Stimulated activated CD4-positive, alpha-beta T cell treated with anti-CD3 and anti-CD28 coated beads, Interleukin-1b, Interleukin-23, amount 100 ng/mL, for 1 hour (primary cell): ENCODE measurements at places on chromosomes 5 and 9.

GRCh38 chr9:104276709-104277245 lies 182.7 kb downstream of the SMC2 start:
- DNase-seq: no peak

- no peak for DNase-seq
These were observed 19.6 kb downstream of the TNC start for GRCh38 chr9:115098226-115098965.

DNA sequence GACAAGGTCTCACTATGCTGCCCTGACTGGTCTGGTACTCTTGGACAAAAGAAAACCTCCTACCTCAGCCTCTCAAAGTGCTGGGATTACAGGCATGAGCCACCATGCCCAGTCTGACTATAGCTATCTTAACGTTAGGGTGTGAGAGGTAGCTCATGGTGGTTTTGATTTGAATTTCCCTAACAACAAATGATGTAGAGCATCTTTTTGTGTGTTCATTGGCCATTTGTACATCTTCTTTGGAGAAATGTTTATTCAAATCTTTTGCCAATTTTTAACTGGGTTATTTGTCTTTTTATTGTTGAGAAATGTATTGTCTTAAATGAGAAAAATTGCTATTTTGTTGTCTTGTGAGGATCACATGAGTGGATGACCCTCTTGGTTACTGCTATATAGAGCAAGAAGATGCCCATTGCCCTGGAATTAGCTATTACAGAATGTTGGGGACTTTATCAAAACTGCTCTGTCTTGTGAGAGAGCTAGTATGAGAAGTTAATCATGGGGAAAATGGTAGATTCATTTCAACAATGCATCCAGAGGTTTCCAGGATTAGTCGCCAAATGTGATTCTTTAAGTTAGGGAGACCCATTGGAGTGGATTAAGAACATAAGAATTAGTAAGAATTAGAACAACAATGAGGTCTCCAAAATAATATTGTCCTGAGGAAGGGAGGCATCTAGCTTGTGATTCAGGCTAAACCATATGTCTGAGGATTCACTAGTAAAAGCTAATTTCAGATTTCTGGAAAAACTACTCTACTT lies 124.3 kb upstream of the MOCS2 start:
- no peak for DNase-seq

GRCh38 chr5:149073213-149073612 lies 10.4 kb upstream of the SH3TC2 start:
- no peak for DNase-seq

GRCh38 chr9:104780796-104781395 lies 17.0 kb downstream of the NIPSNAP3B start:
- no peak for DNase-seq

DNA sequence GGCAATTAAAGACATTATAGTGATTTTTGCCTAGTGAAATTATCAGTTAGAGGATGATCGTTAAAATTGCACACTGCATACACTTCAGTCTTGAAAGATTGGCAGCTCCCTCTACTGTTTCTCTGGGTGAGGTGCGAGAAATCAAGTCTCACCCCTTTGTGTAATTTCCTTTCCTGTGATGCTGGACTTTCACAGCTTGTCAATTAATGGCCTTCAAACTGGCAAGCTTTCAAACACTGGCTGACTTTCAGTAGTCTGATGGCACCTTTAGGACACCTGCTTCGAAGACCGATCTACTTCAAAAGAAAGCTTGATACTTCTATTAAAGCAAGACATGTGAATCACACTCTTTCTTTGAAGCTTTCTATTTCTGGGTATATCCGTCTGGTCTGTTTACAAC lies 706.7 kb upstream of the PTPRD start:
- DNase-seq: no peak
